Fibroblast of skin of abdomen (primary cell): ENCODE measurements at places on chromosomes 5 and 9.

DNA sequence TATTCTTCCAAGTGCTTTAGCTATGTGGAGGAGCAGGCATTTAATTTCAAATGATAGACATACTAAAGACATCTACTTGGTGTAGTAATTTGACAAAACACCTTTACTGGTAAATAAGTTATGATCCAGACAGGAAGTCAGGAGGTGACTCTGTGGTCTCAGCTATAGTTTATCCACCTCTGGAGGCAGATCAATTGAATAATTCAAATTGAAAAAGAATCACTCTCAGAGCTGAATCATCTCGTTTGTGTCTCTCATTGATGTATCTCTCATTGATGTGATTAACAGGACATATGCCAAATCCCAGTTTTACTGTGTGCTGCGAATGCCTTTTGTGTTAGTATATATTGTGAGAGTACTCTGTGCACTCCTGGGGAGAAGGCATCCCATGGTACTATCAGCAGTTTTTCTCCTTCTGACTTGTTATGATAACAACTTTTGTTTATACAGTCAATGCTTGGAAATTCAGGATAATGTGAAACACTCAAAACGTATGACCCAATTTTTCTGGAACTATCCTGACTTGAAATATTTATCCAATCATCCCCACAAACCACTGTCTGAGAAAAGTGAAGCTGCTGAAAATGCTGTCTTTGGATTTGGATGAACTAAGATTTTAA is 48.5 kb upstream of the DAB2 start:
- DNase-seq, result peak; percentile 84

DNA sequence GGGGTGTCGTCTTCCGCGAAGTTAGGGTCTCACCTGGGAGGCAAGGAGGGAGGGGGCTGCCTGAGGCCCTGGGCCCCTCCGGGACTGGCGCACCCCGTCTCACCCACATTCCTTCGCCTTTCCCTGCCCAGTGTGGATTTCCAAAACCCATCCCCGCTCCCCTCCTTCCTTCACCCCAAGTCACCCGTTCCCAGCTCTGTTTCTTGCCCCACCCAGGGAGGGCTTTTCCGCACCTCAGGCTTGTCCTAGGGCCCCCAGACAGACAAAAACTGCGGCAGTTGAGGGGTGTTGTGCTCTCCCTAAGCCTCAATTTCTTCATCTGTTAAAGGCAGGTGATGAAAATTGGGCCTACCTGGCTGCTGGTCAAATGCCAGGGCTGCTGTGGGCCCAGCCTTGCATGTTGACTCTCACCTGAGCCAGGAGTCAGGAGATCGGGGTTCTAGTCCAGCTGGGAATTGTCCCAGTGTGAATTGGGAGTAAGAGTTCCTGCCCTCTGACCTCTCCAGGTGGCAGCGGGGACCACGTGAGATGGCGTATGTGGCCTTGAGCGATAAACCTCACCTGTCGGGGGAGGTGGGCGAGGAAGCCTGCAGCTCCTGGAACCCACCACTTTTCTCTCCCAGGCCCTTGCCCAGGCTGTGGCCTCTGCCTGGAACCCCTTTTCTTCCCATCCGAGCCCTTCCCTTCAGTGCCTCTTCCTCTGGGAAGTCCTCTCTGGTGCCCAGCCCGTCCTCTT is 143.4 kb upstream of the IER5L start:
- DNase-seq, result no peak

DNA sequence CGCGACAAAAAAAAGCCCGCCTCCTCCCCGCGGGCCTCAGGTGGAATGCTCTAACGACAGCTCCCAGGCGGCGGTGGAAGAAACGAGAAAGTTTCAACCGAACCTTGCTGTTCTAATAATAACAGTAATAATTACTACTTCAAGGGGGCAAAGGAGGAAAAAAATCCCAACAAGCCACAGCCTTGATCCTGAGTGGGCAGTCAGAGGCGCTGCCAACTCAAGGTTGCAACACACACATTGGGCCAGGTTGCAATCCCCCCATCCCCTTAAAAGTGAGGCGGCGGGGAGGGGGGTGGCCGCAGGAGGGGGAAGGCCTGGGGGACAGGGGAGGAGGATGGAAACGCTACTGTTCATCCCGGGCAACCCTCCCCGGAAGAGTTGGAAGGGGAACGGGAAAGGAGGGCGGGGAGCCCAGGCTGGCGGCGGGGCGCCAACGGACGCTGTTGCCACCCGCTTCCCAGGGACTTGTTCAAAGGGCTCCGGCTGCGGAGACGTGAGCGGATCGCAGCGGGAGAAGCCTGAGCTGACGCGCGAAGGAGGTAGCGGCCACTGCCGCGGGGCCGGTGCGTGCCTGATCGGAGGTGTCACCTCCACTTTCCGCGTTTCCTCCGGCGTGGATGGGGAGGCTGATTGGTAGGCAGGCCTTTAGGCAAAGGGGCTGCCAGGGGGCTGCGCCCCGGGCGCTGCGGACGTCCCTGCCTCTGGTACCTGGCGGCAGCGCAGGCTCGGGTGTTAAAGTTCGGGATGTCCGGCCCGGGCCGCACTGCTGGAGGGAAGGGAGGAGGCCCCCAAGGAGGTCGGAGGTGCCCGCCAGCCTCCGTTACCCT is 647 bp downstream of the SMARCA2 start:
- no peak for DNase-seq

DNA sequence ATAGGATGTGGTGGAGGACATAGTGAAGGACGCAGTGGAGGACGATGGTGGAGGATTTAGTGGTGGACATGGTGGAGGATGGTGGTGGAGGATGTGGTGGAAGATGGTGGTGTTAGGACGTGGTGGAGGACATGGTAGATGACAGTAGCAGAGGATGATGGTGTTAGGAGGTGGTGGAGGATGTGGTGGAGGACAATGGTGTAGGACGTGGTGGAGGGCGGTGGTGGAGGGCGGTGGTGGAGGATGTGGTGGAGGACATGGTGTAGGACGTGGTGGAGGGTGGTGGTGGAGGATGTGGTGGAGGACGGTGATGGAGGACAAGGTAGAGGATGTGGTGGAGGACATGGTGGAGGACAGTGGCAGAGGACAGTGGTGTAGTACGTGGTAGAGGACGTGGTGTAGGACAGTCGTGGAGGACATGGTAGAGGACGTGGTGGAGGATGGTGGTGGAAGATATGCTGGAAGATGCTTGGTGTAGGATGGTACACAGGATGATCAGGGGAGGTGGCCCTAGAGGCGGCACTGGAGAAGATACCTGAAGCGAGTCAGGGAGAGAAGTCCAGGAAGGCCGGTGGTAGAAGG is 68.7 kb downstream of the S1PR3 start:
- DNase-seq, result no peak

DNA sequence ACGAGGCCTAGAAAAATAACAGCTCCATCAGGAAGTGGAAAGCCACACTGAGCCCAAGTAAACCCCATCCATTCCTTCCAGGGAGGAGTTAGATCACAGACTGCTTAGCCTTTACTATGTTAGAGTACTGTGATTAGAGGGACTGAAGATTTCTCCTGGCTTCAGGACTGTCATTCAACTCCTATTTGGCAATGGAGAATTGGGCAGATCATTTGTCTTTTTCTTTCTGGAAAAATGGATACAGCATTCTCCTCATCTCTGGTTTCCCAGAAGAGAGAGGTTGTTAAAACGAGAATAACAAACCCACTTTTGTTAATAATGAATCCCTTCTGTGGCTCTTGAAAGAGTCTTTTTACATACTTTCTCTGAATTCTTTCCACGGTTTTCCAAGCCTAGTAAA is 150.4 kb downstream of the GABRB2 start:
- DNase-seq, result no peak

GRCh38 chr5:54450542-54450941 is 5.0 kb upstream of the HSPB3 start:
- DNase-seq, result no peak

DNA sequence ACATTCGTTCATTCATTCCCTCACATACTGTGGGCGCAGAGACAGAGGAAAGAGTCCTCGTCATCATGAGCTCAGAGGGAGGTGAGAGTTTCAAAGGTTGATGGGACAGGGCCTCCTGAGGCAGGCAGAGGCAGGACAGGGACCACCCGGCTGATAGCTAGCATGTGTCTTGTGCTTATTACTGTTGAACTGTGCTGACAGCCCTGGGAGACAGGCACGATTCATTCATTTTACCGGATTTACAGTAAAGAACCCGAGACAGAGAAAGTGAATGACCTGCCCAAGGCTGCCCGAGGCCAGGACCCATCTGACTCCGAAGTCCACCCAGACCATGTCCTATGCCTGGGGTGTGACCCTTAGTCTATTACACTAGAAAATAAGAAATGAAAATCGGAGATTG is 4.9 kb upstream of the FAM163B start:
- DNase-seq, result no peak

DNA sequence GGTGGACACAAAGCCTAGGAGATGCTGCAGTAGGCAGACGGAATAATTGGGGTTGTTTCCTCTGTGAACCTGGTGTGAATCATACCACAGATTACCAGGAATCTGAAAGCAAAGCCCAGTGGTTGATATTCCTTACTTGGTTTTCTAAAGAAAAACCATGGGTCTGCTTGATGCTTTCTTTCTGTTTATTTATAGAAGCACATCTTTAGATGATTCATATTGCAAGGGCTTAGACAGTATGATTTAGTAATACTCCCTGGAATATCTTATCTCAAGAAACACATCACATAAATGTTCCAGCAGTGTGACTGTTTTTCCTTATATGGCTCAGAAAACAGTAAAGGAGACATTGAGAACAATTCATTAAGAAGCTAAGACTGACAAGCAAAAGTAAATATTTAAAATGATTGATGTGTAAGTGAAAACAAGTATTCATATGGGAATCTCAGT is 623.3 kb downstream of the RAB3C start:
- DNase-seq, result peak; percentile 86

DNA sequence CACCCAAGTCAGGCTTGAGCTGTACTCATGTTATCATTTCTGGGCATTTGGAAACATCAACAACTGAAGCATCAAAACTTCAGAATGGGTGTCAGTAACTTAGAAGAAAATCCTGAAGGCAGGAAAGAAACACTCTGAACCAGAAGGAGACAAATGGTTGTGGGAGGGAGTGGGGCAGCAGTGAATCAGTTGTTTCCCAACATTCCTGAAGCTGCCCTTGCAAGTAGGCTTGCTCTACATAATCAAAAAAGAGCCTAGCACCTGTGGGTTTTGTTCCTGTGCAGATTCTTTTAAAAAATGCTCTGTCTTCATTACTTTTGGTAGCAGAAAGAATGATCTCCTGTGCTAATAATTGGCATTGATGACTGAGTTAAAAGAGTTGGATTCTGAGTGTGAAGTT is 424.2 kb upstream of the GRIA1 start:
- no peak for DNase-seq

DNA sequence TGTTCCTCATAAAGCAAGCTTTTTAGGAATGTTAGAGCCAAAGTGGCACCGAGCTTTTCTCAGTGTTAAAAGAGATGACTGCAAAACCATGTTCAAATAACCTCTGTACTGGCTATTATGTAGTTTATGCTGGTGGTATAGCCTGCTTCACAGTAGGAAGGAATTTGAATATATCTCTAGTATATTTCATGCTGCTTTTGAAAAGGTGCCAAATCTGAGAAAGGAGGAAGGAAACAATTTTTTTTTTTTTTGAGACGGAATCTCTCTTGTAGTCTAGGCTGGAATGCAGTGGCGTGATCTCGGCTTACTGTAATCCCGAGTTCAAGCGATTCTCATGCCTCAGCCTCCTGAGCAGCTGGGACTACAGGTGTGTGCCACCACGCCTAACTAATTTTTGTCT is 13.5 kb downstream of the CREBRF start:
- no peak for DNase-seq

GRCh38 chr5:1100664-1101574 is 10.9 kb downstream of the SLC12A7 start:
- no peak for DNase-seq

DNA sequence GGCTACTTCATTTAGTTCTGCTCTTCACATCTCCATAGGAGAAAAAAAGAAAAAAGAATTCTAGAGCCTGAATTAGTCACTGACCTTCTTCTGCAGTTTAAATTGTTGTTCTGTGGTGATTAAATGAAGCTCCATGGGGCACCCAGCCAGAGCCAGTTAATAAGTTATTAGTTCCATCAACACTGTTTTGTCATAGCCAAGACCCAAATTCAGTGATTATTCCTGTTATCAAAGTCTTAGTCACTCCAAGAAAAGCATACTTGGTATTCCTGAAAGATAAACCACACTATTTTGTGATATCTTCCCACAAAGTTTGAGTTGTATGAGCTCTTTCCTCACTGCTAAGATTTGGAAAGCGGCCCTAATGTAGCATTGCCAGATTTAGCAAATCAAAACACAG is 134.8 kb upstream of the RGMB start:
- DNase-seq, result peak; percentile 90

DNA sequence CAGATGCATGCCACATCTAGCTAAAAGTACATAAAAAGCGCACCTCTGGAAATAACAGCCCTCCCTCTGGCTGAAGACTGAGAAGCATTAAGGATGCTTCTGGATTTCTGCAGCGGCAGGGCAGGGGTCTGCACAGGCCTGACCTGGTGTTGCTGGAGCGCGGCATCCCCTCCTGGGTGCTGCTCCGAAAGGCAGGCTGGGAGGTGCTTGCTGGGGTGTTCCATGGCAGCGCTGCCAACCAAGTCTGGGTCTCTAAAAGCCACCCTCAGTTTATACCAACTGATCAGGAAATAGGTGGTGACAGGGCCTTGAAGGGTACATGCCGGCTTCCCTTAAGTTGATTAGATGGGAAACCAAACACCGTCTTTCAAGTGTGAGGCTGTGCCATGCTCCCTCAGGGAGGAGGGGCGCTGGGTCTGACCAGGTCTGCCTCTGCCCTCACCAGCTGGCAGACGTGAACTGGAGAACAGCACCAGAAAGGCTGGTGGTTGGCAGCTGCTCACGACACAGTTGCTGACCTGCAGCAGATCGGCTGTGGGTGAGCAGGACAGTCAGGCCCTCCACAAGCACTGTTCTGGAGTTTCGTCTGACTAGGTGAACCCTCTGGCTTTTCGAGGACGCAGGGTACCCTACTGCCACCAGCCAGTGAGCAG is 81.6 kb downstream of the DAP start:
- no peak for DNase-seq

- no peak for DNase-seq
Measured at GRCh38 chr9:136640171-136641111, 22.3 kb upstream of the EGFL7 start.

- no peak for DNase-seq
Measured at GRCh38 chr5:63240063-63240755, 661.6 kb downstream of the LRRC70 start.

- DNase-seq, result no peak
Measured at GRCh38 chr5:123398058-123398733, 25.0 kb downstream of the CEP120 start.

- no peak for DNase-seq
Measured at GRCh38 chr9:81814794-81815464, 113.3 kb upstream of the SPATA31D4 start.

GRCh38 chr5:67493676-67494075 is 297.1 kb upstream of the CD180 start:
- DNase-seq, result peak; percentile 6

GRCh38 chr5:122183098-122183787 is 53.9 kb downstream of the ZNF474 start:
- peak; percentile 89 for DNase-seq

DNA sequence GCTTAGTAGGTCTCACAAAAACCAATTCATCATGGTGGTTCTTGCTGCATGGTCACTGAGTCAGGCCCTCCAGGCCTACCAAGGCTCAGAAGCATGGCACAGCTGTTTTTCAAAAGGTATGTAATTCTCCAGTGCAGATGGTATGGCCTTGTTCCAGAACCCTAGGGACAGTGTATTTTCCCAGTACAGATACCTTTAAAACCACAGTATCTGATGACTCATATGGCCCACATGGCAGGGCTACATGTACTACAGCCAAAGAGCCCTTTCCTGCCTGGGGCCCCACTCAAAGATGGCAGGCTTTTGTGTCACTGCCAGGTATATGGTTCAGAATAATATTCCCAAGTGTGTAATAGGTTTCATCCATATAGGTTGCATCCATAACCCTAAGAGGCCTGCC is 16.5 kb downstream of the CSF2 start:
- DNase-seq, result peak; percentile 80

- no peak for DNase-seq
Measured at GRCh38 chr9:35757226-35757891, 3.3 kb upstream of the MSMP start.
